ENCODE measurements at places on chromosomes 6 and 20.

- DNase-seq, result no peak
Measured at GRCh38 chr6:133918208-133918930, 29.5 kb downstream of the TCF21 start.

- DNase-seq, result peak; percentile 51
Measured at GRCh38 chr6:70371454-70372105, 41.7 kb upstream of the FAM135A start.

- DNase-seq, result no peak
Measured at GRCh38 chr6:52254731-52255378, 10.6 kb upstream of the IL17F start.

DNA sequence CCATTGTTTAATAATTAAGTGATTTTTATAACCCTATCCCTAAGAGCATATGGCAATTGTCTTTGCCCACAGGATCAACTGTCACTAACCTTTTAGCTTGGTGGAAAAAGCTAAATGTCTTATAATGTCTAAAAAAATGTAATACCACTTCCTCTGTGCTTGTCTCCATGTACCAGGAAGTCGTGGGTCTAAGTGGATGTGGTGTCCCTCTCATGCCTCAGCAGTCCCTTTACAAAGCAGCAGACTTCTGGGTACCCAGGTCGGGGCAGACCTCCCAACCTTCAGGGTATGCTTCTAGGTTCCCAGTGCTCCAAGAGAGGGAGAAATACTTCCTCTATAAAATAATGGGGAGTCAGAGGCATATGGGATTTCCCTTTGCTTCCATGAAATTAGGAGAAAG lies 74.7 kb downstream of the ZHX3 start:
- DNase-seq, result no peak

- peak; percentile 73 for DNase-seq
Measured at GRCh38 chr20:62914970-62915457, 11.3 kb downstream of the DIDO1 start.

GRCh38 chr20:50655311-50655880 lies 35.9 kb downstream of the RIPOR3 start:
- peak; percentile 71 for DNase-seq

DNA sequence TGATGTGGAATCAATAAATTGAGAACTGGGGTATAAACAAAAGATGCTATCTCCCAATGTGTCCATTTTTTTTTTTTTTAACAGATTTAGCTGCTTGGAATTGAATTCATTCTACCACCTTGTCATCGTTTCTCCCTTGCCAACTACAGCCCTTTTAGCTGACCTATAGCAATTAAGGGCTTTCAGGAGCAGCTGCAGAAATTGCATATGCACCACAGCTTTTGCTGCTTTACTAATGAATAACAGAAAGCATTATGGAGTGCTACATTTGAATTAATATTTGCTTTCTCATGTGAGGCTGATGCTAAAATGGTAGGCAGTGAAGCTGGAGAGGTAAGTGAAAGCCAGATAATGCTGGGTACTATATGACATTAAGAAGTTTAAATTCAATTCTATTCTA lies 5.7 kb downstream of the SESN1 start:
- DNase-seq, result no peak

GRCh38 chr6:55034752-55035151 lies 139.6 kb upstream of the HCRTR2 start:
- DNase-seq, result no peak

GRCh38 chr6:132900849-132901248 lies 86.5 kb downstream of the RPS12 start:
- DNase-seq, result no peak

GRCh38 chr6:161101517-161101916 lies 109.9 kb downstream of the MAP3K4 start:
- DNase-seq, result no peak

Data from AG08395 (cell line).